ENCODE measurements at places on chromosomes 11 and 22.

DNA sequence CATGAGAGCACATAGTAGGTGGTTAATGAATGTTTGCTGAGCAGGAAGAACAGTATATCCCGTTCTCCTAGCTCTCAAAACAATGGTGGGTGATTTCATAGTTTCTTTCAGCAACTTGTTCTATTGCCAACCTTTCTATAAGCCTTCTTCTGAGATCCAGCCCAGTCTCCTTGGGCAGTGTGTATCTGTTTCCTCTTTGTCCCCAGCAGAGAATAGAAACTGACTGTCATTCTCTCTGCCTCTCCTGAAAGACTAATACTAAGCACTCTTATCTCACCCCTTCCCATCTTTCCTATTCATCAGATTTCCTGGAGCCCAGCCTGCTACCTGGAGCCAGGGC lies 272.9 kb downstream of the ST3GAL4 start:
- no peak for DNase-seq

- no peak for DNase-seq
Observed at GRCh38 chr11:40819230-40819629, 640.2 kb downstream of the LRRC4C start.

DNA sequence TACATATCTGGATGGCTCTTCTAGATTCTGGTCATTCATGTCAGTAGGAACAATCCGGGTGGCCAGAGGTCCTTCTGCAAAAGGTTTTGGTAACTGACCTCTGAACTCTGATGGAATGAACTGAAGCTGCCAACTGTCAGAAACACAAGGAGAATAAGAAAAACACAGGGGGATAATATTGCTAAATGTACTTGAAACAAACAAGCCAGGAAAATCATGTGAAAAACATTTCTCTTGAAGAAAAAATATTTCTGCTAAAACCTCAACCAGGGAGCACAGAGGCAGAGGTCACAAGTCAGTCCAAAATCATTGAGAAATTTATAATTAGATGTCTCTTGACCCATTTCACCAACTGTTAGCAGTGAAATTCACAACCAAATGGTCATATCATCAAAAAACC lies 35.2 kb downstream of the ALG9 start:
- no peak for DNase-seq

DNA sequence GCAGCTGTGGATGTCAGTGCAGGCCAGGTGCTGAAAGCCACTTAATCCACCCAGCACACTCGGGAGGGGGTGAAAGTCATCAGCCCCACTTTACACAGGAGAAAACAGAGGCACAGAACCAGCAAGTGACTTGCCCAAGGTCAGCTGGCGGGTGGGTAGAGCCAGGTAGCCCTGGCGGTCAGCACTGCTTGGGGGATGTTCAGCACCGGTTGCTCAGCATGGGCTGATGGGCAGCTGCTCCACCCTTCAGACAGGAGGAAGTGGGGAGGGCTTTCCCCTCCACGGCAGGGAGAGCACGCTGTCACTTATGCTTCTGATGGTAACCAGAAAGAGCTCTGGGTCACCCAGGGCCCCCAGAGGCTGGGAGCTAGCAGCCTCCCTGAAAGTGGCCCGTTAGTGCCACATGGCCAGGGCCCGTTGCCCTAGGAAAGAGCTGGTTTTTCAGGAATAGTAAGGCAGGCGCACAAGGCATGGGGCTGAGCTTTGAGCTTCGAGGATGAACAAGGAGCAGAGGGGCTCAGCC lies 417.9 kb downstream of the CTTN start:
- DNase-seq = no peak

- DNase-seq = peak; percentile 36
Observed at GRCh38 chr11:118621071-118621783, 13.8 kb downstream of the PHLDB1 start.

DNA sequence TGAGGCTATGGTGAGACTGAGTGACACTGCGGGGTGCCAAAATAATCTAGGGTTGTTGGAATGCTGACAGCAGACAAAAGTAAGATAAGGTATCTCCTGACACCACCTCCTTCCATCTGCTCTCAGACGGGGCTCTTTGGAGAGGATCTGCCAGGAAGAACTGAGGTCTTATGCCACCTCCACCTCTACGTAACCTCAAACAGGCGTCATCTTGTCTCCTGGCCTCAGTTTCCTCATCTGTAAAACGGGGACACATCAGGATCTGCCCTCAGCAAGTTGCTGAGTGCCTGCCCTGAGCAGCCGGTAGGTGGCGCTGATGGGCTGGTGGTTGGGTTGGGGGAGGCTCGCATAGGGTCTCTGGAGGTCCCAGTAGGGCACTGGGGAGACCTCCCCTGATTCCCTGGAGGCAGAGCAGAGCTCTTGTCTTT lies 1.7 kb upstream of the MYEOV start:
- no peak for DNase-seq

- peak; percentile 40 for DNase-seq
Observed at GRCh38 chr11:47161134-47161854, 15.4 kb downstream of the ARFGAP2 start.

DNA sequence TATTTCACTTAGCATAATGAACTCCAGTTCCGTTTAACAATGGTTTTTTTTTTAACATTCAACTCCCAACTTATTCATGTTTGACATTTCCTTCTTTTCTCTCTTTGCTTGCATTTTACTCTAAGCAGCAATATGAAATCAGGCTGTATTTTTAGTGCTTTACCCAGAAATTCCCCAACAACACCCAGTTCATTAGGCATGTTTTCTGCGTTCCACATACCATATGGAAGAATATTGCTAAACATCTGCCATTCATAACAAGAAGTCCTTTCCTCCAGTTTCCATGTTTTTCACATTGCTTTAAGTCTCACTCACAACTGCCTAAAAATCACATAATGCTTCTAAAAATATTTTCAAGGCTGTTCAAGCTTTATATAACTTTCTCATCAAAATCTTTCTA lies 45.8 kb downstream of the PLAAT5 start:
- DNase-seq = no peak

DNA sequence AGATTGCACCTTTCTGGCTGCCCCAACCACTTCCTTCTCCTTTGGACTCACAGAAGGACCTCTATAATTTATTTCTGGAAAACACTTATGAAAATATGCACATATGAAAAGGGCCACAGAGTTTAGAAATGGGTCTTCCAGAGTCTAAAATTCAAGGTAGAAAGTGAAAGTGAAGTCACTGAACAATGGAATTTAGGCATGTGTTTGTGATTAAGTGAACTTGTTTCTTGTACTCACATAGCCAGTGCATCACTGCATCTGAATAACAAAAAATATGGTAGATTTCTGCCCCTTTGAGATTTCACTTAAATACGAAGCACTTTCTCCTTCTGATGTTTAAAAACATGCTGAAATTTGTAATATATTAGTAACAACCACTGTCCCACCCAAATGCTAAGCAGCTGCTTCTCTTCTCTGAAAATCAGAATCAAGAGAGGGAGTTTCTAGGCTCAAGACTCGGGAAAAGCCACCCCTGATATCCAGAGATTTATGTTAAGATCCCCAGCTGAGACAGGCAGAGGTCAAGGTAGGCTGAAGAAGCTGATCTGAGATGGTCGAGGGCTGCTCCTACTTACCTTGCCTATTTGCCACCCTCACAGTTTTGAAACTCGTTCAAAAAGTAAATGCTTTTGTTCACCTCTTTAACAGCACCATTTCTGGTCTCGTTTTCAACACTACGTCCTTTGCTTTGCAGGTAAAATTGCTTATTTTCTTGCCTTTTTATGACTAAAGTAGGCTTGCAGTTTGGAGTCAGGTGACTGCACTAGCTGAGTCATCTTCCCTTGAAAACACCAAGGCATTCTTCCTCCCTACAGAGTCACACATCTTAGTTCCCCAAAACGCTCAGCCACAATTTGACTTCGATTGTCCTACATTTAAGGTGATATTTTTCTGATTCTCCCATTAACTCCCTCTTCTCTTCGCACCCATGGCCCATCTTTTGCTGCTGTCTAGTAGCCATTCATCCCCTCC lies at the start of gene XKR3:
XKR3 (minus strand) TSS at position 696 of the 972 bp plus-strand sequence. CDS start 17,338 bp downstream, outside the sequence.
- DNase-seq = no peak

Measured in stimulated activated CD8-positive, alpha-beta memory T cell treated with anti-CD3 and anti-CD28 coated beads, Interleukin-2, amount 100 ng/mL, for 48 hours (primary cell).